Smooth muscle cell of the umbilical artery (primary cell): ENCODE measurements at places on chromosomes 7 and 10. TPM values are rescaled to one million over a fixed set of nuclear protein-coding genes. Genes with fewer than 3 reads are reported as not detected.

HYAL4 gene
- not detected in 2 replicates for total RNA-seq

PNLIPRP2 gene
- total RNA-seq, result not detected in 2 replicates

SLC29A4 gene
- 5.6 and 11.1 TPM in 2 replicates for total RNA-seq

ENTPD1 gene
- total RNA-seq, result 0.09 TPM in 1 of 2 replicates, not detected in the other

NUPR2 gene
- total RNA-seq, result not detected in 2 replicates

JAZF1 gene
- 11.0 and 13.3 TPM in 2 replicates for total RNA-seq

PTN gene
- total RNA-seq, result 4.4 and 7.7 TPM in 2 replicates

CAV1 gene
- 57.0 and 517 TPM in 2 replicates for total RNA-seq

TSPAN12 gene
- 0.30 and 0.78 TPM in 2 replicates for total RNA-seq

BICC1 gene
- total RNA-seq, result 21.9 and 22.0 TPM in 2 replicates

GIMAP2 gene
- under 0.01 TPM in 1 of 2 replicates, not detected in the other for total RNA-seq

TEX47 gene
- not detected in 2 replicates for total RNA-seq

HECW1 gene
- total RNA-seq, result not detected in 2 replicates

GNAT3 gene
- not detected in 2 replicates for total RNA-seq

OR2A12 gene
- total RNA-seq, result not detected in 2 replicates

MKX gene
- total RNA-seq, result 0.23 and 2.7 TPM in 2 replicates

DMTF1 gene
- total RNA-seq, result 78.1 and 106 TPM in 2 replicates

RBAK gene
- 9.5 and 11.7 TPM in 2 replicates for total RNA-seq

FAM25G gene
- total RNA-seq, result not detected in 2 replicates

PTPRN2 gene
- under 0.01 and 0.05 TPM in 2 replicates for total RNA-seq

IKZF5 gene
- 3.3 and 4.8 TPM in 2 replicates for total RNA-seq

CD36 gene
- 1.2 TPM in 2 replicates for total RNA-seq

ZNF804B gene
- total RNA-seq, result not detected in 2 replicates

SERPINE1 gene
- total RNA-seq, result 2,093 and 7,246 TPM in 2 replicates

EBF3 gene
- total RNA-seq, result not detected in 2 replicates

MYOZ1 gene
- 0.05 and 0.30 TPM in 2 replicates for total RNA-seq

ADARB2 gene
- not detected in 2 replicates for total RNA-seq

CHN2 gene
- total RNA-seq, result 0.28 and 1.5 TPM in 2 replicates

NPY gene
- total RNA-seq, result not detected in 2 replicates

MINDY4 gene
- 3.9 and 5.4 TPM in 2 replicates for total RNA-seq

TBX20 gene
- 8.6 and 11.7 TPM in 2 replicates for total RNA-seq

DGKB gene
- 0.59 and 1.2 TPM in 2 replicates for total RNA-seq

THSD7A gene
- total RNA-seq, result 0.14 and 0.30 TPM in 2 replicates

HMX3 gene
- not detected in 2 replicates for total RNA-seq

HOXA1 gene
- total RNA-seq, result 0.59 and 1.2 TPM in 2 replicates

CDHR3 gene
- total RNA-seq, result 1.2 TPM in 2 replicates

GRID1 gene
- 0.09 and 0.30 TPM in 2 replicates for total RNA-seq

TCERG1L gene
- total RNA-seq, result not detected in 2 replicates

UTF1 gene
- not detected in 2 replicates for total RNA-seq

MRLN gene
- total RNA-seq, result not detected in 2 replicates
